BJ (cell line): ENCODE measurements at places on chromosomes 5 and 9. TPM values are rescaled to one million over a fixed set of nuclear protein-coding genes. Genes with fewer than 3 reads are reported as not detected.

GRCh38 chr9:105296877-105297287, 52.4 kb downstream of the SLC44A1 start:
- peak; percentile 82 for DNase-seq

DNA sequence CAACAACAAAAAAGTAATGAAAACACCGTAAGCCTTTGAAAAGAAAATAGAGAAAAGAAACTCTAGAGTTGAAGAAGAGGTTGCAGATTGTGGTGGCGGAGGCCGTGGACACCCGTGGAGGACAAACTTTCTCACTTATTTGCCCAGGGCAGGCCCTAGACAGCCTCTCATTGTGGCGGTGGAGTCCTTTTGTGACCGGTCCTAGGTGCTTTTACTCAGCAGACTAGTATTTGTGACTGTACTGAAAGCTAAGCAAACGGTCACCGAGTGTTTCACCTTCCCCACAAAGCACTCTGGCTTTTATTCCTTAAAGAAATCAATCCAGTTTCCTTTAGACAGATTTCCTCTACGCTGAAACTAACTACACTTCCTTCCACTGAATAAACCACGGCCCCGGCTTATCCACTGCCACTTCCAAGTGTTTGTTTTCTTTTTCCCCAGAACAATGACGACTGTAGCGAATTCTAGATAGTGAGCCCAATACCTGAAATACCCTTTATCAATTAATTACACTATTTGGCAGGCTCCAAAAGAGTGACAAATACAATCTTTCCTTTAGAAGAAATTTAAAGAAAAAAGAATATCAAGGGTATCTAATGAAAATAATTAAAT, 210.2 kb upstream of the TARS1 start:
- DNase-seq = no peak

- no peak for DNase-seq
Observed at GRCh38 chr5:79255786-79256557, 20.0 kb downstream of the JMY start.

GRCh38 chr5:137217599-137218200, 281.4 kb downstream of the SPOCK1 start:
- DNase-seq = no peak

DNA sequence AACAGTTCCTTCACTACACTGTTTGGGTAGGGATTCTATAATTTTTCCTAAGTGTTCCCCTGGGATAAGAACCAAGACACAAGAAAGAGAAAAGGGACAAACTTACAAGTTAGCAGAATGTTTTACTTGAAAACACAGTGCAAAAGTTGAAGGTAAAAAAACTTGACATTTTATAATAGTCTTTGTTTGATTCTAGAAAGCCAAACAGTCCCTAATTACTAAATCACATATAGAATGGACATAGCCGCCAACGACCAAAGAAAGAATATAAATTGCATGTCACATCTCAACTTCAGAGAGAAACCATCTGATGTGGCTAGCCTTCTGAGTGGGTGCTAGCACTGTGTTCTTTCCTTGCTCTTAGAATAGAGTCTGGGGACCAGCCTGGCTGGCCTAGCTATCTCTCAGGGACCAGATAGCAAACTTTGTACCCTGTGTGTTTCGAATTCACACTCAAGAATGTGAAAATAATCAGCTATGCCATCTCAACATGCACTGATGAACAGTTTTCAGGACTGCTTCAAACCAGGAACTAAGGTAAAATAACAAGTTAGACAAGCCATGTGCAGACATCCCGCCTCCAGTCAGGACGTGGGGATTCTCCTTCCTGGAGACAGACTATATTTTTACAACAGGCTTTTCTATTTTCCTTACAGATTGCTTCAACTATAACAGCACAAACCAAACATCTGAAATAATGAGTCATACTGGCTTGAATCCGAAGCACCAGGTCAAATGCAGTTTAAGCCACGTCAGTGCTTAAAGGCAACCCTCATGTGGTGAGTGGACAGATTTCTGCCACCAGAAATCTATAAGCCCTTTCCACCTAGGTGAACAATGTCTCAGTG, 53.7 kb downstream of the LHFPL2 start:
- DNase-seq = peak; percentile 98

- no peak for DNase-seq
Observed at GRCh38 chr9:8648271-8648845, 848.8 kb upstream of the DMAC1 start.

DNA sequence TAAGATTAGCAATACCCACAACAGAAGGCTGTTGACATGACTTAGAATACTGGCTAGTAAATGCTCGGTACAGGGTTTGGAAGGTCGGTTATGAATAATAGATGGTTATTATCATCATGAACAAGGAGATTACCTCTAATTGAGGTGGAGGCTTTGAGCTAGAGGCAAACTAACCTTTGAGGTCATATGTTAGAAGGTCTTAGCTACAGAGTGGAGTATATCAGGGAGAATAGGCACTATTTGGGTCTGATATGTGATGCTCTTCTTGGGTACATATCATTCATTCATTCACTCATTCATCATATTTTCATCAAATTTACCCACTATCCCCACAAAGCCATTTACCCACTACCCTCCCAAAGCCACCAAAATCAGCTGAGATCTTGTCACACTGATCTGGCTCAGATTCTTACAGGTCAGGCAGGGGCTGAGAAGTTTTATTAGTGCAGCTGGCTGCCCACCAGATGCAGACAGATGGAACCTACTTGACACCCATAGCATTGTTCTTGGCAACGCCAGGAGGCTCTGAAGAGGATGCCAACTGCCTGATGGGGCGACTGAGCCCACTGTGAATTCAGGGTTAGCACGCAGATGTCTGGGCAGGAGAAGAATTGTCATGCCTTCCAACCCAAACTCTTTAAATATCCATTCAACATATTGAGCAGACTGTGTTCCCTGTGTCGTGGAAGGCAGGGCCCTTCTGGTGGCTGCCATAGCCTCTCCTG, 90.2 kb upstream of the SH3PXD2B start:
- DNase-seq = no peak

- no peak for DNase-seq
Observed at GRCh38 chr5:168683247-168683926, 104.2 kb upstream of the PANK3 start.

DNA sequence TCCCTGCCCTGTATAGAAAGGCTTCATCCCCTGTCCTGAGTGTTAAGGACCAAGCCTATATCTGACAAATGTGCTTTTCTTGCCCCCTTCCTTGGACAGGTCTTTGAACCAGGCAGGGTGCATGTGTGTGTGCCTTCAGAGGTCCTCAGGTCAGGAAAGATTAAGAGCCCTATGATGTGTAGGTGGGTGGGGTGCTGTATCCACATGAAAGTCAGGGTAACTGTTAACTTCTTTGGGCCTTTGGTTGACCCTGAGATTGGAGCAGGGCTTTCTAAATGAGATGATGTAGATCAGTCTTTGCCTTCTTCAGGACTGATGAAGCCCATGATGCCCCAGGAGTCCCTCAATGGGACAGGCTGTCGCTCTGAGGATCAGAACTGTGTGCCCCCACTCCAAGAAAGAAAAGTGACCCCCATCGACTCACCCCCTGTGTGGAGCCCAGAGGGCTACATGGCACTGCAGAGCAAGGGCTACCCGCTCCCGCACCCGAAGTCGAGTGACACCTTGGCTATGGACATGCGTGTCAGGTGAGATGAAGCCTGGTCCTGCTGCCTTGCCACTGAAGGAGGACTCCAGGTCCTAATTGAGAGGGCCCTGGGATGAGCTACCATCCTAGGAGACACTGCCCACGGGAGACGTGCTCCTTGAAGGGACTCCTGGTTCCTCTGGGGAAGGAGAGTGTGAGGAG, 29.4 kb upstream of the POMT1 start:
- no peak for DNase-seq

DNA sequence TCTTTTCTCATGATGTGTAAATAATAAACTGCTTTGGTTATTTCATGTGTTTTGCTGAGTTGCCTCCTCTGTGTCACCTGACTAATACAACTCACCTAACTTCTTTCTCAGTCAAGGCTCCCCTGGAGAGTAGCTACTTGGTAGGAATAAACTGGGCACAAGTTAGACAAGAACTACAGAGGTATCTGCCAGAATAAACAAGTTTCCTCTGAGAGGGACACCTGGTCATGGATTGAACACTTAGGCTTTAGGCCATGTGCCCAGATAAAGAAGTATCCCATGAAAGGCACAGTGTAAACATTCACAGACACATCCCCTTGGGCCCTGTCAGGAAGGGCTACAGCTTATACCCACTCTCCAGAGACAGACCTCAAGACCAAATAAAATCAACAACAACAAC, 532.5 kb downstream of the KIF4B start:
- no peak for DNase-seq

DNA sequence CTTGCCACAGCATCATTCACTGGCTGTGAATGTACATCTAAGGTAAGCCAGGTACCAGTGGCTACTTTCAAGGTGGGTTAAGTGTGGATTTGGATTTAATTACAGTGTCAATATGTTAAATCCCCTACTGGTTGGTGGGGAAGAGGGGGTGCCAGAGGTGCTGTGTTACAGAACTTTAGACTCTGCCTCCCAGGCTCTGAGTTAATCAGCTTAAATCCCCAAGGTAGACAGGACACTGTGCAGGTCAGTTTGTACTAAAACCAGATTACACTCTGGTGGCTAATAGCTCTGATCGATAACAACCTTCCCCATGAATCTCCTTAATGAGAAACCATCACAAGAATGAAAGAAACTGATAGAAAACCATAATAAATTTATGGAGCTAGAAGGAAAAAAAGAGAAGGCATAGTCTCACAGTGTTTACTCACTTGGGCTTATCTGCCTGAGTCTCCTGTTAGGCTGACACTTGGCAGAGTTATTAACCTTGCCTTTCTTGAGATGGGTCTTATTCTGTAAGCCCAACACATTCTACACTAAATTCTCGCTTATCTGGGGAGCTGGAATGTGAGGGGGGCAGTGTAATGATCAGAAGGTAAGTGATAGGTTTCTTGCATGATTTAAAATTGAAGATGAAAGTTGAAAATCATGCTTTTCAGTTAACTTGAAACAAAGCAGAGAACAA, 106.8 kb downstream of the LMNB1 start:
- DNase-seq = no peak

- DNase-seq = no peak
Observed at GRCh38 chr9:114910541-114910940, 19.9 kb downstream of the TNFSF8 start.

GRCh38 chr9:8364026-8364752, 564.6 kb upstream of the DMAC1 start:
- DNase-seq = no peak

- DNase-seq = no peak
Observed at GRCh38 chr5:74363603-74364205, 276.8 kb downstream of the ENC1 start.

Gene CARD6
- 0.63 and 0.77 TPM in 2 replicates for polyA plus RNA-seq

Gene LTC4S
- polyA plus RNA-seq = 0.49 and 0.88 TPM in 2 replicates

Gene SLC36A3
- not detected in 2 replicates for polyA plus RNA-seq

Gene FOXI1
- polyA plus RNA-seq = not detected in 2 replicates

Gene OGN
- 0.02 TPM in 1 of 2 replicates, not detected in the other for polyA plus RNA-seq
